DMS53 (cell line): ENCODE measurements at places on chromosomes 6 and 20.

- DNase-seq = peak; percentile 22
These were observed 49.7 kb downstream of the BCAS4 start for GRCh38 chr20:50844430-50845100.

GRCh38 chr6:107185391-107185970, 70.2 kb upstream of the BEND3 start:
- DNase-seq = peak; percentile 41

DNA sequence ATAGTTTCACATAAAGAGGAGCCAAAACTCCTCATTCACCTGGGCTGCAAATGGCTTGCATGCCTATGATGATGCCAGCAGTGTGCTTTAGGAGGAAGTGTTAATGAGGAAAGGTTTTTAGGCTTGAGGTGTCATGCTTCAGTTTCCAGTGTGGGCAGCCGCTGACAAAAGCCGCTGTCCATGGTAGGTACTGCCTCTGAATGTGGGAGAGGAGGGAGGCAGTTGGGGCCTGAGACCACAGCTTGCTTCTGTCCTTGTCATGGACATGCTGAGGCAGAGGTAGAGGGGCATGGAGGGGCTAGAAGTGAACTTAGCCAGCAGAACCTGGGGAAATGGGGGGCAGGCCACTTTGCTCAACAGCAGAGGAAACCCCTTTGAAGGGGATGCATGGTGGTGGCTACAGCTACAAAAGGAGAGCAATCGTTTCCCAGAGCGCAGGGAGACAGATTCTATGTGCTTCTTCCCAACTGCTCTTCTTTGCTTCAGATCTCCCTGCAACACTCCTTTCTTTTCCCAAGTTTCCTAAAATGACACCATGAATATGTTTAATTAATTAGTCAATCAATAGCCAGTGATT, 372.1 kb upstream of the CNR1 start:
- no peak for DNase-seq

- DNase-seq = peak; percentile 65
These were observed 9.2 kb downstream of the CDH22 start for GRCh38 chr20:46299078-46299477.

DNA sequence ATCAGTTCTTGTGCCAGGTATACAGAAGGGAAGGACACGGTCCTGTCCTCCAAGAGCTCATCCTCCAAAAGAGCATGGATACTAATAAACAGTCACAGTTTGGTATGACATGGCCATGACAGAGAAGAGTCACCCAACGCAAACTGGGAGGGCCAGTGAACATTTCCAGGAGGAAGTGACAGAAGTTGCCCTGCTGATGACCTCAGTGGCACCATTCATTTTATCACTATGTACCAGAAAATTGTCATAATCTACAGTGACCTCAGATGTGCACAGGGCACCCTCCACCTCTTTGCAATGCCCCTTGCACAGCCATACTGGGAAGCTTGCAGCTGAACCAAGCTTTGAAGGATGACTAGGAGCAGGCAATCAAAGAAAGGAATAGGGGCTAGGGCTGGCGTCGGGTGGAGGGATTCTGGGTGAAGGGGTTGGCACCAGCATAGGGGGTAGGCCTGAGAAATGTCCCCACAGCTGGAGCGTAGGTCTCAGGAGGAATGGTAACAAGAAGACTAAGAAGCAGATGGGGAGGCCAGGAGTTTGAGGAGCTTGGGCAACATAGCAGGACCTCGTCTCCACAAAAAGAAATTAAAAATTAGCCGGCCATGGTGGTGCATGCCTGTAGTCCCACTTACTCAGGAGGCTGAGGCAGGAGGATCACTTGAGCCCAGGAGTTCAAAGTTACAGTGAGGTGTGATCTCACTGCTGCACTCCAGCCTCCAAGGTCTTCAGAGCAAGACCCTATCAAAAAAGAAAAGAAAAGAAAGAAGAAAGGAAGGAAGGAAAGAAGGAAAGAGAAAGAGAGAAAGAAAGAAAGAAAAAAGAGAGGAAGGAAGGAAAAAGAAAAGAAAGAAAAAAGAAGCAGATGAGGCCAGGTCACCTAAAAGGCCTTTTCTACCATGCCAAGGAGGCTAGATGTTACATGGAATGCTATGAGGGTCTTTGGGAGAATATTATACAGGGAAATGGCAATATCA, 65.3 kb upstream of the SNX9 start:
- no peak for DNase-seq

DNA sequence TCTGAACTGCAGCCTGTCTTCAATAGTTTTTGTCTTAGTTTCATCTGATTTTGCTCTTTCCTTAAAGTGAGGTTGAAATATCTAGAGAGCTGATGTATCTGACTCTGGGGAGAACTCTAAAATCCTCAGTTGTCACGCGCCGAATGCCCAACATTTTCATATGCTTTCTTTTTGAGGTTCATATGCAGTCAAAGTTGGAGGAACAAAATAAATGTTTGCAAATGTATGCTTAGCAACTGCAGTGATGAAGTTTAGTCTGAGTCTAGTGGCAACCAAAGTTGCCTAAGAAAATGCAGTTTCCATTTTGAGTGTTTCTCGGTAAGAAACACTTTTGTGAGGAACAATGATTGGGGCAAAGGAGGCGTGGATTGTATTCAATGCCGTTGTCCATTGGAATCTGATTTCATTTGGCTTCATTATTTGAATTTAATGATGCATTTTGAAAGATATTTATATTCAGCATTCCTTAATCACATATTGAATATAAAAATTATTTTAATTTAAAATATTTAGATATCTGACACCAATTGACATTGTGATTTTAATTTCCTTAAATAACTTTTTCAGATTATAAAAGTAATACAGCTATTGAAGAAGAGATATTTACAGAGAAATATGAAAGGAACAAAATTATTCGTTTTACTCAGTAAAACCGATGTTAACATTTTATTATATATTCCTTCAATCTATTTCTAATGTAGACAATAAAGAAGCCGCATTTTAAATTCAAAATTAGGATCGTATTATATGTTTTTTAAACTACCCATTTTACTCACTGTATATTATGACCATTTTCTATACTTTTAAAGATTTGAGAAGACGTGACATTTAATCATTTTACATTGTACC, 122.0 kb downstream of the PLEKHG1 start:
- DNase-seq = no peak

- DNase-seq = no peak
These were observed 360.2 kb upstream of the JAG1 start for GRCh38 chr20:11034025-11034424.

- peak; percentile 74 for DNase-seq
These were observed 7.3 kb upstream of the COL9A1 start for GRCh38 chr6:70310063-70310694.

DNA sequence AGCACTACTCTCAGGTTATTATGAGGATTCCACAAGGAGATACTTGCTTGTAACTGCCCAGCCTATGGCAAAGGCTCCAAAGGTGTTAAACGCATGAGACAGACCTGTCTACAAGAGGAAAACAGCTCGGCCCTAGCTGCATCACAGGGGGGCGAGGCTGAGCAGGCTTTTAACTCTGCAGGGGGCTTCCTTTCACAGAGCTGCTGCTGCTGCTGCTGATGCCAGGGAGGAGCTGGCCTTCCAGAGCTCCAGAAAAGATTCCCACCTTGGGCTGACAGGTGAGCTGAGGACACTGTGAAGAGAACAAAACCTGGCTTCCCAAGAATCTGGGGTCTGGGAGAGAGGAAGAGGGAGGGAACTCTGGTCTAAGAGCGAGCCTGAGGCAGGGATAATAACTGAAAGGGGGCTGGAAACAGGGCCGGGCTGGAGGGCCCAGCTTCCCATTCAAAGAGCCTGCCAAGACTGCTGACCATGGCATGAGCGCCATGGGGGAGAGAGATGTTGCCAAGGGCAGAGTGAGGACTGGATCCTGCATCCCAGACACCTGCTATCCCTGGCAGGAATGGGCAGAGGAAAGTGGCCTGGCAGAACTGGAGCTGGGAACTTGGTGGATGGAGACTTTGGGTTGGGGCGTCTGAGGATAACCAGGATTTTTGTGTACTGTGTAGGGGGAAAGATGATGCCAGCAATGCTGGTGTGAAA, 211.1 kb upstream of the LRFN2 start:
- no peak for DNase-seq

DNA sequence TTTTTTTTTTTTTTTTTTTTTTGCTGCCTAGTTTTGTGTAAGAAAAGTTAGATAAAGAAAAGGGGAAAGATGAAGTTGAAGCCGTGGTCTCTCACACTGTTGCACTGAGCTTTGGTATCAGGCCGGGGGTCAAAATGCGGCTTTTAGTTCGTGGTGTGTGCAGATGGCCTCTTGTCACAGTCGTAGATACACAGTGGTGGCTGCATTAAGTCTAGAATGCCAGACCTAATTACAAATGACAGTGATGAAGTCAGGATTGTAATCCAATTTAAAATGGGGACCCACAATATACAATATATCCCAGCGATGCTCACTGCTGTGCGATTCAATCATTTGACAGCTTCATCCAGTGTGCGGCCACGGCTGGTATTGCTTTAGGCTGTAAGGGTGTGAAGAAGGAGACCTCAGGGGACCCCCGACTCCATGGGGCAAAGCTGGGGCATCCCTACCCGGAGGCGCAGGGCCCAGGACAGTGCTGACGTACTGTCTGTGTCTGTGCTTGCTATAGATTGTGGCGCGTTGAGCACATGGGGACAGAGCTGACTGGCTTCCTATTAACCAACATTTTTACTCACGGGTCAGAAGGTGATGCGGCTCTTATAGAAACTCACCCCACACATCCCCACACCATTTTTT, 210.0 kb upstream of the SOX4 start:
- DNase-seq = no peak

GRCh38 chr6:115740907-115741306, 319.8 kb downstream of the FRK start:
- no peak for DNase-seq

DNA sequence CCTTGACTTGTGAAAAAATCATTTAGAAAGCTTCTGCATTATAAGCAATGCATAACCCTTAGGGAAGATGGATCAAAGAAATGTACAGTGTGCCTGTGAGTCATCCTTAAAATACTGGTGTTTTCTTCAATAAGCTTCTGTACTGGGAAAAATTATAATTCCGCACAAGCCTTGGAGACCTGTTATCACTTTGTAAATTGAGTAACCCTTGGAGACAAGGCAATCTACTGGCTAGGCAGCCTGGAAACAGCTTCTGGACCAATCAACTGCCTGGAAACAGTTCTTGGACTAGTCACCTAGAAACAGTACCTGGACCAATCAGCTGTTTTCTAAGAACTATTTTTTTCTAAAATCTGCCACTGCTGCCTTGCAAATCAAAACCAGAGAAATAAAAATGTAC, 25.8 kb upstream of the RNGTT start:
- no peak for DNase-seq

- no peak for DNase-seq
These were observed 31.4 kb downstream of the RALGAPA2 start for GRCh38 chr20:20680991-20681508.

- DNase-seq = no peak
These were observed 11.3 kb upstream of the PTPRK start for GRCh38 chr6:128531696-128532095.

- DNase-seq = no peak
These were observed 5.5 kb downstream of the COL9A3 start for GRCh38 chr20:62822239-62822787.

DNA sequence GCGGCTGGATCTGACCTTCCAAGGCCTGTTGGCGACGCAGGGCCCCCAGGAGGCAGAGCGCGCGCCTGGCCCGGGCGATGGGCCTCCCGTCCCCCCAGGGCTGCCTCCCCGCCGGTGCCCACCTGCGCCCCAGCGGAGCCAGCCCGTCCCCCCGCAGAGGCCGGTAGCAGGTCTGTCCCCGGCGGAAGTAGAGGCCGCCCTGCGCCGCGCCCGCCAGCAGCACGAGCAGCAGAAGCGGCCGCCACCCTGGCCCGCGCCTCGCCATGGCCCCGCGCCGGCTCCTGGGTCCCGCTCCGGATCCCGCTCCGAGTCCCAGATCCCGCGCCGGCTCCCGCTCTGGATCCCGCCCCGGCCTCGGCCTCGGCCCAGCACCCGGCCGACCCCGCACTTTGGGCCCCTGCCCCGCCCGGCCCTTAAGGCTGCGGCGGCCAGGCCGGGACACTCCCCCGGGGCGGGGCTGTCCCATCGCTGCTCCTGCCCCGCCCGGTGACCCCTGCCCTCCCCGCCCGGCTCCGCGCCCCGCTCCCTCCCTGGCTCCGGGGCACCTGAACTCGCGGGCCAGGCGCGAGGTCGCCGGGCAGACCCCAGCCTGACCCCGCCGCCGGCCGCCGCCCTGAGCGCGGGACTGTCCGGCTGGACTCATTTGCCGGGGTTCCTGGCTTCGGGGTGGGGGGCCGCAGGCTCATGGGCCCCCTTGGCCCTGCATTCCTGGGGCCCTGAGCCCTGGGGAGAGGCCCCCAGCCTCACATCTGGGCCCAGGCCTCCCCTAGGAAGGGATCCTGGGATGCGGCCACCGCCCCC, at the start of gene CTSZ:
Gene CTSZ (minus strand): TSS at position 391 of the 801 bp plus-strand sequence. CDS start 126 bp downstream, at position 265.
- peak; percentile 69 for DNase-seq

- DNase-seq = no peak
These were observed 8.0 kb downstream of the ECT2L start for GRCh38 chr6:138803861-138804260.

DNA sequence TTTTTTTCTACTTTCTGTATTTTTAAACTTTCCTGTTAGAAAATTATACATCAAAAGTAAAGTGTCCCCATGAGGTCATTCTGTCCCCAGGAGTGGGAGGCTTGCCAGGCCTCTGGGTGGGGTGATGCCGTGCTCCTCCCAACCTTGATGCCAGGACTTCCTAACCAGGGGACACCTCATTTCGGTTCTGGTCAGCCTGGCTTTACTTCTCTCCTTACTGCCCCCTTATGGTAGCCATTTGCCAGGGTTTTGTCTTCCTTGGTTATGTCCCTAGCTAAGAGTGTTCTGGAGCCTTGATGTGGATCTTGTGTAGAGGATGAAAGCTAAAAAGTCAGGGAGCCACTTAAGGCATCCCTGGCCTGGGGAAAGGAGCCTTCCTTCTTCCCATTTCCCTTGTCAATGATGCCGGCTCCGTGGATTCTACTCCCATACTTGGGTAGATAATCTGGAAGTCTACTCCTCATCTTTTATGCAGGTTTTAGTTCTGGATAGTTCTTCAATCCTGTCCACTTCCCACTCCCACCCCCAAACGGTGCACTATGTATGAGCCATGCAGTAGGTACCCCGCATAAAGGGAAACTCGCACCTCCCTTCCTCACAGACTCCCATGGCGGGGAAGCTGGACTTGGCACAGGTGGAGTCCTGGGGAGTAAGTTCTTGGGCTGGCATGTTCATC, 164.1 kb upstream of the SALL4 start:
- DNase-seq = peak; percentile 31

GRCh38 chr6:11527274-11527870, 10.2 kb upstream of the TMEM170B start:
- DNase-seq = peak; percentile 35

DNA sequence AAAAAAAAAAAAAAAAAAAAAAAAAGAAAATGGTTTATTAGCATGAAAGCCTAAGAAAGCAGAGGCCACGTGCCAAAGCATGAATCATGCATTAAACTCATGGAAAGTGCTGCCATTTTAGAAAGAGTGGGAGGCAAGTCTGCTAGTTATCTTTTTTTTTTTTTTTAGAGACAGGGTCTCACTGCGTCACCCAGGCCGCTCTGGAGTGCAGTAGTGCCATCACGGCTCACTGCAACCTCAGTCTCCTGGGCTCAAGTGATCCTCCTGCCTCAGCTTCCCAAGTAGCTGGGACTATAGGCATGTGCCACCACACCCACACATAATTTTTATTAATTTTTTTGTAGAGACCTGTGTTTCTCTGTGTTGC, 5.2 kb downstream of the VWA7 start:
- DNase-seq = no peak

- DNase-seq = peak; percentile 74
These were observed 35.2 kb downstream of the HFE start for GRCh38 chr6:26122402-26122792.
